SJSA1 (cell line): ENCODE measurements at places on chromosomes 16 and 17. TPM values are rescaled to one million over a fixed set of nuclear protein-coding genes. Genes with fewer than 3 reads are reported as not detected.
A peak's percentile ranks its signal among the peaks of the same experiment; 100 is the strongest.

The LPO gene
- not detected in 2 replicates for total RNA-seq

DNA sequence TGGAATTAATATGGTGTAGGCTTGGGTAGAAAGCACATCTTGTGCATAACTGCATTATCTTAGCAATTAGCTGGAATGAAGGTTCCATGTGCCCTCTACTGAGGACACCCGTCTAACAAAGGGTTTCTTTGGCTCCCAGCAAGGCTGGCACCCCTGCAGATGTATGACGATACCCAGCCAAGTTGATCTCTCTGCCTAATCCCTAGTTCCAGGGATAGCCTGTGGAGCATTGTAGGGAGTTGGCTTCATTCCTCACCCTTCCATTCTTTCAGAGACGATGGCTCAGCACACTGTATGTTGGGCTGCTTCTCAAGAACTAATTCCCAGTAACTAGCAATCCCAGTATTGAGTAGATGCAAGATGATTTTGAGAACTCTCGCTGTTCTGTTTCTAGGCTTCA lies 182.5 kb downstream of the SNX29 start:
- H3K27ac ChIP-seq: no peak overlapping the region
- no peaks in the 10 kb centered on the region for H3K36me3 ChIP-seq
- H3K27me3 ChIP-seq: no peaks in the 10 kb centered on the region

The CCL15 gene
- total RNA-seq: not detected in 2 replicates

The NPIPB6 gene
- total RNA-seq: 1.2 TPM in 1 of 2 replicates, not detected in the other

- DNase-seq: no peak
- H3K36me3 ChIP-seq: no peaks in the 10 kb centered on the region
- H3K4me1 ChIP-seq: 0 out of 2 replicates have a peak, but pooled peaks cover under 1% of the 10 kb centered on the region
- H3K27ac ChIP-seq: no peak overlapping the region
Measured at GRCh38 chr16:49276646-49277385, 4.8 kb downstream of the CBLN1 start.

DNA sequence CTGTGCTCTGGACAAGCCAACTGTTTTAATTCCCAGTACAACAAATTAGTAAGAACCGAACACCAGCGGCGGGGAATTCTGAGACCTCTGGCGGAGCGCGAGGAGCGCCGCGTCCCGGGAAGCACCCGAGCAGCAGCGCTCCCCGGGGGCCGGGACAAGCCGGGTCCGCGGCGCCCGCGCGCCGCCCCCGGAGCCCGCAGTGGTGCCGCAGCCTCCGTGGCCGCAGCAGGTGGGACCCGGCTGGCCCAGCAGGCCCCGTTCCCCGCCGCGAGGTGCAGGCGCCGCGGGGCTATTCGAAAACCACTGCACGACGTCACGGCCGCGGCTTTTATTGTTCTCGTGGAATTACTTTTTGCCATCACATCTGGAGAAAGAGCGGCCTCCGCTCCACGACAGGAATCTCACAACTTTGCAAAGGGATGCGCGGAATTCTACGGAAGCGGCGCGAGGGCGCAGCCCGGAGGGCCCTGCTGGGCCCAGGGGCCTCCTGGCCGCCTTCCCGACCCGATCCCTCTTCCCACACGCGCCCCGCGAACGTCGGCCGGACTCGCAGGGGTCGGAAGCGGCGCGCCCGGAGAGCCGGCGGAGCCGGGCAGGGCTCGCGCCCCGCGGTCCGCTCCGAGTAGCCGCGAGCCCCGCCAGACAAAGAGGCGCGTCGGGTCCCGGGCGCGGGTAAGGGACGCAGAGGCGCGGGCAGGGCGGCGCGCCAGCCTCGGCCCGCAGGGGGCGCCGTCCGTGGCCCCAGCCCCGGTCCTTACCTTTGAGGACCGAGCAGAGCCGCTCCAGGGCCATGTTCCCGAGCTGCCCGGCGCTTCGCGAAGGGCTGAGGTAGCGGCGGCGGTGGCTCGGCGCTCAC lies 696 bp downstream of the NETO2 start:
- H3K27me3 ChIP-seq: peaks cover 26% of the 10 kb centered on the region
- H3K27ac ChIP-seq: no peak overlapping the region
- peak; percentile 51 for DNase-seq
- no peaks in the 10 kb centered on the region for H3K36me3 ChIP-seq
- H3K4me3 ChIP-seq: peak overlapping the region; percentile 43
- H3K4me1 ChIP-seq: peaks cover 28% of the 10 kb centered on the region

GRCh38 chr17:73932216-73932749 lies 271.2 kb upstream of the RPL38 start:
- no peaks in the 10 kb centered on the region for H3K4me1 ChIP-seq

The GNAO1 gene
- total RNA-seq: 5.1 and 8.5 TPM in 2 replicates

- peak; percentile 73 for DNase-seq
- peaks cover 59% of the 10 kb centered on the region for H3K27me3 ChIP-seq
- H3K27ac ChIP-seq: no peak overlapping the region
Measured at GRCh38 chr17:43905985-43906852, 1.1 kb downstream of the MPP2 start.

DNA sequence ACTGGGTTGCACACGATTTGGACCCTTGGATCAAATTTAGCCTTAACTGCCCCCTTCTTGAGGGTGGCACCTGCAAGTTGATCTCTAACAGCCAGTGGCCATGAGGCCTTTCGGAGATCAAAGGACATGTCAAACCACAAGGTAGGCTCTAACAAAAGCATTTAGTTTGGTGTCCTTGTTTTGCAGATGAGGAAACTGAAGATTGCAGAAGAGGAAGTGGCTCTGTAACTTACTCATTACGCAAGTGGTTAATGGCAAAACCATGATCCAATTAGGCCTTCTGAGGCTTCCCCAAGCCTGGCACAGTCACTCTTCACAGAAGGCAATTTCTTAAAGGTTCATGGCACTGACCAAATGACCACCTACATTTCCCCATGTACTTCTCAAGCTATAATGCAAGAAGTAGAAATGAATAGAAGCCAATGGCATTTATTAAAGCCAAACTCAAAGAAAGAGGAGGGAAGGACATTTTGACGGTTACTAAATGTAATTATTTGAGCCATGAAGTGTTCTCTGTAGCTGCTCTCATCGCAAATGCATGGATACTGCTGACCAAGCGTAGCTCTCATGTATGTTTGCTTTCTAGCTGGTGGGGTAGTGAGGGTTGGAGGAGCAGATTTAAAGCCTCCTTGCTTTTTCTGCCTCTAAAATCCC lies 32.8 kb upstream of the ABCC12 start:
- H3K4me3 ChIP-seq: no peak overlapping the region
- no peak for DNase-seq
- H3K36me3 ChIP-seq: no peaks in the 10 kb centered on the region
- H3K27me3 ChIP-seq: no peaks in the 10 kb centered on the region; the same call in 1 of the 2 replicates

DNA sequence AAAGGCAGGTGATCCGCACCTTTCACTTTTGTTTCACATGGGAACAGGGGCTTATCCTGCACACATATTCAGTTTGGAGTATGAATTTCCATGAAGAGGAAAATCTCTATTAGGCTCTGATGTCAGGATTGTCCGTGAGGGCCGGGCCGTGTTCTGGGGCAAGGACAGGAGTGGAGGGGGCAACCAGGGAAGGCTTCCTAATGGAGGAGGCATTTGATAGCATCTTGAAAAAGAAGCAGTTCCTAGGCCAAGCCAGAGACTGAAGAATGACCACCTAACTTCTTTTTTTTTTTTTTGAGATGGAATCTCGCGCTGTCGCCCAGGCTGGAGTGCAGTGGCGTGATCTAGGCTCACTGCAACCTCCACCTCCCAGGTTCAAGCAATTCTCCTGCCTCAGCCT lies 174.2 kb downstream of the SEC14L1 start:
- no peaks in the 10 kb centered on the region for H3K27me3 ChIP-seq
- H3K4me3 ChIP-seq: no peak overlapping the region
- peaks cover 37% of the 10 kb centered on the region for H3K4me1 ChIP-seq
- no peaks in the 10 kb centered on the region for H3K36me3 ChIP-seq

GRCh38 chr17:61334673-61335072 lies 65.0 kb upstream of the TBX2 start:
- no peaks in the 10 kb centered on the region for H3K27me3 ChIP-seq
- no peaks in the 10 kb centered on the region for H3K36me3 ChIP-seq
- H3K4me1 ChIP-seq: peaks cover 35% of the 10 kb centered on the region
- H3K4me3 ChIP-seq: no peak overlapping the region
- no peak overlapping the region for H3K27ac ChIP-seq

- no peaks in the 10 kb centered on the region for H3K36me3 ChIP-seq
- H3K4me3 ChIP-seq: no peak overlapping the region
- H3K4me1 ChIP-seq: peaks cover 46% of the 10 kb centered on the region
Measured at GRCh38 chr16:82649766-82650165, 23.0 kb downstream of the CDH13 start.

GRCh38 chr16:55597928-55598327 lies 31.4 kb downstream of the CAPNS2 start:
- no peaks in the 10 kb centered on the region for H3K36me3 ChIP-seq
- no peak overlapping the region for H3K27ac ChIP-seq
- H3K4me1 ChIP-seq: no peaks in the 10 kb centered on the region
- H3K4me3 ChIP-seq: no peak overlapping the region

DNA sequence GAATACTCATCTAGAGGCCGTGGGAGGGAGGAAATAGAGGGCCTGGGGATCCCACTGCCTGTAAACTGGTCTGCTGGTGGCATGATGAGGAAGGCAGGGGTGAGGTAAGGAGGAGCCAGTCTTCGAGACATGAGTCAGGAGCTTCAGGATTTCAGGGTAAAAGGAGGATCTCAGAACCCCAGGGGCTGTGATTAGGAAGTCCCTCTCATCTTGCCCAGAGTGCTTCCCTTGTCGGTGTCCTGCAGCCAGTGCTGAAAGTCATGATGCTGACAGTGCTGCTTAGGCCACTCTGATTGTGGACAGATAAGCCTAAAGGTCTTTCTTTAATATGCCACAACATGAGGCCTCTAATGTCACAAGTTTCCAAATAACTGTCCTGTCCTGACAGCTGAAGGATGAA lies 29.6 kb downstream of the COG4 start:
- DNase-seq: no peak
- no peak overlapping the region for H3K4me3 ChIP-seq
- H3K4me1 ChIP-seq: no peaks in the 10 kb centered on the region
- no peaks in the 10 kb centered on the region for H3K27me3 ChIP-seq

GRCh38 chr17:79006794-79007503 lies 2.6 kb downstream of the CANT1 start:
- no peak overlapping the region for H3K27ac ChIP-seq
- no peak overlapping the region for H3K4me3 ChIP-seq
- H3K36me3 ChIP-seq: peaks cover 42% of the 10 kb centered on the region
- peaks cover 22% of the 10 kb centered on the region for H3K4me1 ChIP-seq
- DNase-seq: no peak
- H3K27me3 ChIP-seq: no peaks in the 10 kb centered on the region

- peak overlapping the region; percentile 50 for H3K27ac ChIP-seq
- peaks cover 59% of the 10 kb centered on the region for H3K4me1 ChIP-seq
- no peak overlapping the region for H3K4me3 ChIP-seq
Measured at GRCh38 chr17:40552806-40553693, 12.2 kb downstream of the CCR7 start.

DNA sequence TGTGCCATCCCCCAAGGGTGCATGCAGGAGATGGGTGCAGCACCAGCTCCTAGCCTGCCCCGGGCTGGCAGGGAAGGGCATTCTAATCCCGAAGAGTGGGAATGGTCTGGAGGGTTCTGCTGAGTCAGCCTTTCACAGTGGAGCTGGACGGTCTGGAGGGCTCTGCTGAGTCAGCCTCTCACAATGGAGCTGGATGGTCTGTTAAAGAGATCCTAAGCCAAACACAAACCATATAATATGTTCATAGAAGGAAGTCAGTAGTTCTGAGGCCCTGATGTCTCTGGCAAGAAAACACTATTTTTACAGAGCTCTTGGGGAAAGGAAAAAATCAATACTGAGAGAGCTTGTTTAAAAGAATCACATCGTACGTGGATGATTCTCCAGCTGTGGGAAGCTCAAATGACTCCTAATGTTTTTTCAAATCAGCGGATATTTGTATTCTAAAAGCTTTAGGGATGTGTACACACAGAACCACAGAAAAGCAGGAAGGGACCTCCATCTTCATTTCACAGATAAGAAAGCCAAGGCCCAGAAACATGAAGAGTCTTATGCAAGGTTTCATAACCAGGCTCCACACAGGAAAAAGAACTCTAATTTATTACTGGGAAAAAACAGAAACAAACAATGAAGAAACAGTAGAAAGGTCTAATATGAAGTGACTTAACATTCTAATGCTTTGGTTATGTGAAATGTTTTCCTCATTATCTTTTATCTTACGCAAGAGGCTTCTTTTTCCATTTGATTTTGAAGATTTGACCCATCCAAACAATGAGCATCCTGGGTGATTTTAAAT lies 176.3 kb downstream of the VPS53 start:
- H3K27ac ChIP-seq: no peak overlapping the region
- H3K4me1 ChIP-seq: no peaks in the 10 kb centered on the region
- no peak overlapping the region for H3K4me3 ChIP-seq
- H3K27me3 ChIP-seq: no peaks in the 10 kb centered on the region

The PRSS33 gene
- not detected in 2 replicates for total RNA-seq

The RAMP2 gene
- total RNA-seq: not detected in 2 replicates

DNA sequence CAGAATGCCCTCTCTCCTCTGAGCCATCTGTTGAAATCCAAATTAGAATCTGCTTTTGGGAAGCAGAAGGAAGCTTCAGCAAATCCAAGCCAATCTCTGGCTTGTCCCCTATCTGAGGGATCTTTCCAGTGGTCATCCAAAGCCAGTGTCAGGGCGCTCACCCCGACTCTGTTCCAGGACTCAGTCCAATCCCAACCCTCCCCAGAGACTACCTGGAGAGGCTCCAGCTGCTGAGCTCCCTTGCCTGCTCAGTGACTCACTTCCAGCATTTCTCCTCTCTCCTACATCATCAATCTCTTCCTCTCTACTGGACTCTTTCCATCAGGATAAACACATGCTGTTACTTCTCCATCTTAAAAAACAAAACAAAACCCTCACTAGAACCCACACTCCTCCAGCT lies 2.4 kb downstream of the MATCAP1 start:
- peaks cover 33% of the 10 kb centered on the region for H3K4me1 ChIP-seq
- H3K27me3 ChIP-seq: no peaks in the 10 kb centered on the region
- peaks cover 10% of the 10 kb centered on the region; the same call in 1 of the 2 replicates for H3K36me3 ChIP-seq
- no peak overlapping the region for H3K4me3 ChIP-seq
- H3K27ac ChIP-seq: no peak overlapping the region
- no peak for DNase-seq

- no peak for DNase-seq
- H3K27ac ChIP-seq: peak overlapping the region; percentile 89
- H3K27me3 ChIP-seq: no peaks in the 10 kb centered on the region
- no peak overlapping the region for H3K4me3 ChIP-seq
- H3K4me1 ChIP-seq: peaks cover 93% of the 10 kb centered on the region
Measured at GRCh38 chr17:17033466-17033865, 8.8 kb upstream of the MPRIP start.

DNA sequence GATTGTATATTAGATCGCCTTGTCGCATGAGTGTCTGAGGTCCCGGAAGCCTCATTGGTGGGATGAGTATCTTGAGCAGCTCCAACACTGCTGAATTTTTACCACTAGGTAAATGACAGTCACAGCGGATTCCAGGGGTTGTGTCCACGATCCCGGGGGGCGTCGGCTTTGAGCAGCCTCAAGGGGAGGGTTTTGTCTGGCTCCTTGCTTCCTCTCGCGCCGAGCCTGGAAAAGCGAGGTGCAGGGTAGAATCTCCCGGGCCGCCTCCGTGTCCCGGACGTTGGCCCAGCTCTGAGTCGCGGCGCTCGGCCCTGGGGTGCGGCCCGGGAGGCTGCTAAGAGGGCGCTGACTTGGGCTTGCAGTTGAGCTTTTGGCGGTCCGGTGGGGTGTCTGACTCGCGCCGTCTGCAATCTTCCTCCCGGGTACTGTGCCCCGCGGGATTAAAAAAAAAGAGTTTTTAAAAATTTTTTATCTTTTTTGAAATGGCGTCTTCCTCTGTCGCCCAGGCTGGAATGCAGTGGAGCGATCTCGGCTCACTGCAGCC lies 4.5 kb downstream of the OR1F1 start:
- H3K4me1 ChIP-seq: peaks cover 18% of the 10 kb centered on the region
- H3K4me3 ChIP-seq: no peak overlapping the region
- no peak overlapping the region for H3K27ac ChIP-seq
- H3K36me3 ChIP-seq: no peaks in the 10 kb centered on the region
- no peaks in the 10 kb centered on the region; the same call in 1 of the 2 replicates for H3K27me3 ChIP-seq
